ENCODE measurements at places on chromosomes 11 and 22. TPM values are rescaled to one million over a fixed set of nuclear protein-coding genes. Genes with fewer than 3 reads are reported as not detected.

The APOL1 gene
- 0.30 TPM for total RNA-seq

The TTLL1 gene
- 4.3 TPM for total RNA-seq

The YPEL1 gene
- total RNA-seq, result 3.1 TPM

The PLEKHA7 gene
- 7.2 TPM for total RNA-seq
